Activated CD4-positive, alpha-beta T cell treated with anti-CD3 and anti-CD28 coated beads, Interleukin-2, amount 10 ng/mL, durations not matched to agents 24 days and 14 days (primary cell): ENCODE measurements at places on chromosomes 12 and 14. TPM values are rescaled to one million over a fixed set of nuclear protein-coding genes. Genes with fewer than 3 reads are reported as not detected.

Gene RDH11
- 66.2 and 67.7 TPM in 2 replicates for total RNA-seq

Gene TAS2R19
- total RNA-seq: 2.9 and 3.9 TPM in 2 replicates

Gene TBX3
- total RNA-seq: not detected in 2 replicates

Gene CAPZA3
- not detected in 2 replicates for total RNA-seq

Gene ADCY4
- total RNA-seq: 1.6 and 2.8 TPM in 2 replicates

Gene SLC7A8
- total RNA-seq: not detected in 2 replicates

Gene DTX1
- 0.09 and 0.21 TPM in 2 replicates for total RNA-seq

Gene GPR65
- 8.1 and 8.3 TPM in 2 replicates for total RNA-seq

Gene ART4
- not detected in 2 replicates for total RNA-seq

Gene SDS
- not detected in 2 replicates for total RNA-seq

Gene POLE
- total RNA-seq: 171 and 180 TPM in 2 replicates

Gene SMCO2
- total RNA-seq: 1.1 and 1.4 TPM in 2 replicates

Gene NEUROD4
- not detected in 2 replicates for total RNA-seq

Gene PPP4R4
- 2.7 and 3.1 TPM in 2 replicates for total RNA-seq

Gene RTN1
- total RNA-seq: not detected in 2 replicates
